ENCODE measurements at places on chromosomes 12 and 14.

DNA sequence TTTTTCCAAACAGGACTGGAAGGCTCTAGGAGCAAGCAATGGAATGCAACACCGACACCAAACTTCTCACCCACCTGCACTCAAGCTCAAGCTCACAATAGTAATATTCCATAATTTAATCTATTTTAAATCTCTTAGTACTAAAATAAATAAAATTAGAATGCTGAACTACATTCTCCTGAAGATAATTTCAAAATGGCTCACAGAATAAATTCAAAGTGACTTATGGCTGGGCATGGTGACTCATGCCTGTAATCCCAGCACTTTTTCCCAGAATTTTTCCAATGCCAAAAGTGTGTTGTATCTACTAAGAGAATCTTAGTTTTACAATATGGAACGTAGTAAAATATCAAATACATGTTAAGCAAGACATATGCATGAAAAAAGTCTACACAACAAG is 31.5 kb downstream of the DUSP16 start:
- DNase-seq = no peak

GRCh38 chr14:38127784-38128183 is 79.9 kb upstream of the SSTR1 start:
- DNase-seq = no peak

GRCh38 chr12:102722147-102722546 is 194.9 kb downstream of the PAH start:
- no peak for DNase-seq

GRCh38 chr12:126182619-126183236 is 1117.5 kb downstream of the AACS start:
- peak; percentile 29 for DNase-seq

GRCh38 chr14:75113932-75114539 is 12.8 kb downstream of the NEK9 start:
- DNase-seq = no peak

DNA sequence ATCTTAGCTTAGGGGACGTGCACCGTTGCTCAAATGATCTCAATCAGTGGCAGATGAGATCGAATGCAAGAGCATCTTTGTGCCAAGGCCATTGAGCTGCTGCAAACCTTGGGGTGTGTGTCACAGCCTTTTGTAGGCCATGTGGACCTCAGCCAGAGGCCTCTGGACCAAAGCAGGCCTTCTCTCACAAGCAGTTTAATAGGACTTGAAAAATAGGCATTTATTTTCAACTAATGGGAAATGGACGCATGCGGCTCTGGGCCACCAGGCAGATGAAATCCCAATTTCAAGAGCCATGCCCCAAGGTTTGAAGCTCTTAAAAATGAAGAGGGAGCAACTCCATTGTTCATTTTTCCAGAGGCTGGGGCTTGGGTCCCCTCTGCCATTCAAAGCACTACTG is 87.3 kb downstream of the TTC7B start:
- no peak for DNase-seq

DNA sequence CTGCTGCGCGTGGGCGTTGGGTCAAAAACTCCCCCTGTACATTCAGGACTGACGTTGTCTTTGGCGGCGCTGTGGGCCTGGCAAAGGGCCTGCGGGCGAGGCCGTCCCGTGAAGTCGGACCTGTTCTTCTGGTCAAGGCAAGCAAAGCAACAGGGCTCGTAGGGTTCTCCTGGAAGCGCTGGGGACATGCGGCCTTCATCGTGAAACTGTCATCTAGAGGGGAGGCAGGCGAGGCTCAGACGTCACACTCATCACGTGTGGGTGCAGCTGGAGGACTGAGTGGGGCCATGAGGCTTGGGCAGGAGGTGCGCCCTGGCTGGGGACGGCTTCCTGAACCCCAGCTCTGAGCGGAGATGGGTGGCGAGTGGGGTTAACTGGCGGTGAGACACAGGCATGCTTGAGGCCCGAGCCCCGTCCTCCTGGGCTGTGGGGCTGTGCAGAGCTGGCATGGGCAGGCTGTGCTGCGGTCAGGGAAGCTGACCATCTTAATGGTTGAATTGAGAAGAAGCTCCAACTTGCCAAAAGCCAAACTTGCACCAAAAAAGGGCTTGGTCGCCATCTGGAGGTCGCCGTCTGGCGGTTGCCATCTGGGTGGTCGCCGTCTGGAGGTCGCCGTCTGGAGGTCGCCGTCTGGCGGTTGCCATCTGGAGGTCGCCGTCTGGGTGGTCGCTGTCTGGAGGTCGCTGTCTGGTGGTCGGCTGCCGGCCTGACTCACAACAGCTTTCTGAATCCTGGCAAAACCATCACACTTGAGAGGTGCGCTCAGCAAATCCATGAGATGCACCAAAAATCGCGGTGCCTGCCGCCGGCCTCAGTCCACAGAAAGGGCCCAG is 66.2 kb downstream of the NOC4L start:
- no peak for DNase-seq

DNA sequence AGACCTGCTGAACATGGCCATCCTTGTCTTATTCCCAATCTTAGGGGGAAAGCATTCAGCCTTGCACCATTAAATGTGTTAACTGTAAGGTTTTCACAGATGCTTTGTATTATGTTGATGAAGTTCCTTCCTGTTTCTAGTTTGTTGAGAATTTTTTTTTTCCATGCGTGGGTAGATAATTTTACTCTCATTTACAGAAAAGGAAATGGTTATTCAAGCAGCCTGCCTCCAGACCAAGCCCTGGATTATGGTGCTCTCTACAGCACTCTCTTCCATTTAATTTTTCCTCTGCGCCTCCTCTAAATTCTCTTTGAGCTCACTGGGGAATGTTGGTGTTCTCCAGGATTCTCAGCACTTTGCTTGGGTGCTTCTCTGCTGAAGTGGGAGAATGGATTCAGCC is 179.3 kb upstream of the PZP start:
- no peak for DNase-seq

GRCh38 chr12:90099288-90099687 is 390.6 kb upstream of the ATP2B1 start:
- no peak for DNase-seq

DNA sequence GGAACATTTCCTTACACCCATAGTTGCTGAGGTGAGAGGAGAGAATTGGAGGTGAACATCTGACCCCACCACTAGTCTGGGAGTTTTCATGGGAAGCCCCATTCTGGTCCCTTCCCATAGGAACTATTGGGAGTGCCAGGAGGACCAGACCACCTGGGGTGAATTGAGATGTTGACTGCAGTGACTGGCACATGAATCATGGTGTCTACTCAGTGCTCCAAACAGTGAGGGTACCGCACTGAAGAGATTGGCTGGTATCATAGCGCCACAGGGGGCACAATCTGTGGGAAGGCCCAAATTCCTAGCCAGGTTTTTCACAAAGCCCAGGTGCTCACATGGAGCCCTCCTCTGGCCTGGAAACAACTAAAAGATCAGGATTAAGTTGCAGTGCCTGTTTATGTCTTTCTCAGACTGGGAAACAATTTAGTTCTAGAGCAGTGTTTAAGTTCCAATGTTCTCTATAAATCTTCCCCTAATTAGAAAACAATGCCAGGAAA is 3.7 kb upstream of the RNASE9 start:
- DNase-seq = no peak

DNA sequence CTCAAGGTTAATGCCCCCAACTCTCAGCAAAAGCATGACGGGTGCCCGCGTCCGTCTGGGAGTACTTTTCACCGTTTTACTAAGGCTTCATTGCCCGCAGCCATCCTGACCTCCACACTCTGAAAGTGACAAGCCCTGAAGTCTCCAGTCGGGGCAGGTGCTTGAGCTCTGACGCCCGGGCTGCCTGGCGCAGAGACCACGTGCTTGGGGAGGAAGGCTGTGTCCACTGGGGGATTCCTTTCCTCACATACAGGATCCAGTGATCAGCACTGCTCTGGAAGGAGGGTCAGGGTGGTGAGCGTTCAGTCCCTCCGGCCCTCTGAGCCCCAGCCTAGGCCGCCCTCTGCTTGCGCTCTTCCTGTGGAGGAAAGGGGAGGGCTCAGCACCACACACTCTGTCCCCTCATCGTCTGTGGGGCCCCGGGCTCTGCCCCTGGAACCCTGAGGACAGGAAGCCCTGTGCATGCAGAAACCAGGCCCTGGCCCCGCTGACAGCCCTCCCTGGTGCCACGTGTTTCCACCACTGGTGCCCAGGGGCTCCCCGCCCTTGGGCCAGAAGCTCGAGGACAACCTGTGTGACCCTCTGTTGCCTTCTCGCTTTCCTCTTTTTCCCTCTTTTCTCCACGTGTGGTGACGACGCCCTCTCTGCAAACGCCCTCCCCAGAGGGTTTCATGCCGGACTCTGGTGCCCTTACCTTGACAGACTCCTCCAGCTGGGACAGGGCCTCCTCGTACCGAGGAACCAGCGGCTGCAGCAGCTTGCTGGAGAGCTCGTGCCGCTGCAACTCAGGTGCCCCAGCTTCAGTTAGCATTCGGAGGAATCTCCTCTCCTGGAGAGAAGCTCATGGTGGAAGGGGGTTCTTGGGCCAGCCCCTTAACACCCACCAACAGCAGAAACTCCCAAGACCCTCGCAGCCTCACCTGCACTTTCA is 4.9 kb downstream of the DDX51 start:
- no peak for DNase-seq

DNA sequence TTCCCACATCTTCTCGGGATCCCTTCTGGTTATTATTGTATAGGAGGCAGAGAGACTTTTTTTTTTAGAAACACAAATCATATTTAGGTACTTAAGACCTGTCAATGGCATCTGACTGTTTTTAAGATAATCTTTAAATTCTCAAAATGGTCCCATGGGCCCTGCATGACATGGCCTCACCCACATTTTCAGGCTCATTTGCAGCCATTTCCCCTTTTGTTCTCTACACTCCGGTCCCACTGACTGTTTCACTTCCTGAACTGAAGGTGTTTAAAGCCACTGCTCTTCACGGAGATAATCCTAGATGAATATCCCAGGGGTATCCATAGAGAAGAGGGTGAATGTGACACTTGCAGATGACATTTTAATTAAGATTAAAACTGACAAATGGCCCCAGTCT is 12.3 kb upstream of the C12orf71 start:
- DNase-seq = no peak

GRCh38 chr12:103397536-103397935 is 98.2 kb downstream of the C12orf42 start:
- DNase-seq = no peak

- DNase-seq = no peak
Observed at GRCh38 chr14:89983375-89983774, 27.6 kb downstream of the TDP1 start.

- no peak for DNase-seq
Observed at GRCh38 chr12:128807161-128807724, 16.5 kb downstream of the SLC15A4 start.

DNA sequence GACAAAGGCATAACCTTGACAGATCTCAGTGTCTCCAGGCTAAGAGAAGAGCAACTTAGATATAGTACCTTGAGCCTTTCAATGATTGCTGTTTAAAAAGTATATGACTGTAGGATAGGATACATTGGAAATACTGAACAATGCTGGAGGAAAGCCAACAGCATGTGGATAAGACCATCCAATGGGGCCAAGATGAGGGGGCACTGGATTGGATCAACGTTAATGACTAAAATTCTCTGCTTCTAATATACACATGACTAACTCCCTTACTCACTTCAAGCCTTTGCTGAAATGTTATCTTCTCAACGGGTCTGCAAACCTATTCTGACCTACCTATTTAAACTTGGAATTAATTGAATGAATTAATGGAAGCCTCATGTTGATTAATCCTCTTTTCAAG is 354.9 kb downstream of the RAD51B start:
- DNase-seq = no peak

DNA sequence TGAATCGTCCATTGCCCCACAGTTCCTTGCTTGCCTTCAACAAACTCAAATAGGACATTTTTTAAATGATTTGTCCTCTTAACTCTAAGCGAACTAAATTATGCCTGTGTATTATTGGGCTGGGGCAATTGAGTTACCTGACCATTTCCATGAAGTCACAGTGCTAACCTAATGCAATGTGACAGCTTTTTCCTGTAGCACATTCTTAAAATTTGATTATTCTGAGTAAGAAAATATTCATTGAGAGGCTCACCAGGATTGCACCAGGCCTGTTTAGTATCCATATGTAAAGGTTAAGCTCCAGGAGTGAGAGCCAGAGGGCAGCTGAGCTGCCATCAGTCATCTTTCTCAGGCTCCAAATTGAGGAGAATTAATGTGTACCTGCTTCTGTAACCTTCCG is 90.9 kb downstream of the GPR65 start:
- DNase-seq = no peak

GRCh38 chr12:125919856-125920470 is 854.7 kb downstream of the AACS start:
- DNase-seq = no peak

GRCh38 chr12:20125276-20125798 is 243.0 kb upstream of the PDE3A start:
- no peak for DNase-seq

- DNase-seq = no peak
Observed at GRCh38 chr12:76216585-76217472, 131.4 kb downstream of the BBS10 start.

- DNase-seq = no peak
Observed at GRCh38 chr12:55631733-55632132, 5.0 kb upstream of the OR10P1 start.

GRCh38 chr12:69834147-69834546 is 9.1 kb downstream of the MYRFL start:
- DNase-seq = no peak

GRCh38 chr12:1826867-1827705 is 6.7 kb downstream of the LRTM2 start:
- DNase-seq = no peak

GRCh38 chr14:62213516-62213915 is 451.3 kb downstream of the SNAPC1 start:
- peak; percentile 19 for DNase-seq

Measured in astrocyte of the cerebellum (primary cell).